Activated T-cell treated with anti-CD3 and anti-CD28 coated beads, Interleukin-2, amount 50 U/mL, for 24 hours (primary cell): ENCODE measurements at places on chromosomes 1 and 21.

DNA sequence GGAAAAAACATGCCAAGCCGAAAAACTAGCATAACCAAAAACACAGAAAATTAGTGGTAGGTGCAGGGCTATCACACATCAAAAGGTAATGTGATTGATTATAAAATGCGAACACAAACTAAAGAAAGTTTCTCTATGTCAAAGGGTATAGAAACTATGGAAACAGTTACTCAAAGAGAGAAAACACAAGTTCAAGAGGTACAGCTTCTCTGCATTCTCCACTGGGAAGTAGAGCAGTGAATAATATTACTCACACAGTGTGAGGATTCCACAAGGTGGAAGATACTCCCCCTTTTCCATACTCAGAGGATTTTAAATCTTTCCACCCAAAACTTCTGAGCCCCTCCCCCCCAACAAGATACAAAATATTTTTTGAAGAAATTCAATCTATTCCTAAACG, 18.6 kb downstream of the AKT3 start:
- H3K27me3 ChIP-seq = no peaks in the 10 kb centered on the region
- H3K27ac ChIP-seq = peak overlapping the region; percentile 73

DNA sequence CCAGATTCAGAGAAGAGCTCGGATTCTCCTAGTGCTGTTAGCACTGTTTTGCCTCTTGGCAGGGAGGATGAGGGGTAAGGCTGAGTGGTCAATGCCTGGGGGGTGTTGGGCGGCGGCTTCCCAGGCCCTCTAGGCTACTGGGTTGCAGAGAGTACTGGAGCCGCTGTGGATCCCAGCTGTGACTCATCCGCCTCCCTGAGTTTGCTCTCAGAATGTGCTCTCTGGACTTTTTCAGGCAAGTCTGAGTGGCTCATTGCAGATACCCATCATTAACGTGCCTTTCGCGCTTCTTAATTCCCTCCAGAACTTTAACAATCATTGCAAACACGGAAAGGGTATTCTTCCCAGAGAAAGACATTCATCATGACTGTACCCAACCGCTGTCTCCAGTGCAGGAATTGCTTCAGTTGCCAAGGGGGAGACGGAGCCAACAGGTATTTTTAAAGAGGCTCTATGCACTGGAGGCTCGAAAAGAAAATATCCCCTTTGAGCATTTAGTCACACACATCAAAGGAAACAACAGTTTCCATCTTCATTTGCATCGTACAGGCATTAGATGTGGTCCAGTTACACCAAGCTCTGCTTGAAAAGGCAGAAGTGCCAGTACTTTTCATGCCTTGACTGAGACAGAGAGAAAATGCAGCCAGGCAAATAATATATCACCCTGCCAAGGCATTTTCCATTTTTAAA, 14.4 kb upstream of the CAMTA1 start:
- H3K4me3 ChIP-seq = no peak overlapping the region
- DNase-seq = no peak
- no peaks in the 10 kb centered on the region for H3K36me3 ChIP-seq

DNA sequence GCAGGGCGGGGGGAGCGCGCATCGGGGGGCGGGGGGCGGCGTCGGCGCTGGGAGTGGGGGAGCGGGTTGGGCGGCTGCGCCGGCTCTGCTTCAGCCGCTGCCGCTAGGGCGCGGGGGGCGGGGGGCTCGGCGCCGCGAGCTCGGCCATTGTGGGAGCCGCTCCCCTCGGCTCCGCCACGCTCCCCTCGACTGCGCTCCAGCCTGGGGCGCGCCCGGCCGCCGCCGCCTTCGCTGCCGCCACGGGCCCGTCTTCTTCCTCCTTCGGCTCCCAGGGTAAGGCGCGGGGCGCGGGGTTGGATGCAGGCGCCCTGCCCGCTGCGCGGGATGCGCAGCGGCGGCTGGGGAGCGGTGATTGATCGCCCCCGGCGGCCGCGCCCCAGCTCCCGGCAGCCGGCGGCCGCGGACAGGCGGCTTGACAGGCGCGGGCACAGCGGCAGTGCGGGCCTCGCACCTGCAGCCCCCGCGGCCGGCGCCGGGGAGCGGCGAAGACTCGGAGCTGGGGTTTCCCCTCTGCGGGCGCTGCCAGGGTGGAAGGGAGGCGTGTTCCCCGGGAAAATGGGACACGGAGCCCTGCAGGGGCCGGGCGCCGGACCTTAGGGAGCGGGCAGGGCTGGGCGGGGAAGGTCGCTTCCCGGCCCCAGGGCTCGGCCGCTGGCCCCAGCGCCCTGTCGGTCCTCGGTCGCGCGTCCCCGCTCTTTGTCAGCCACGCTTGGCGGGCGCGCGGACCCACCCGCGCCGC, 55.3 kb downstream of the NDUFS5 start:
- H3K4me1 ChIP-seq = peaks cover 8% of the 10 kb centered on the region
- peak; percentile 53 for DNase-seq
- no peak overlapping the region for H3K27ac ChIP-seq
- H3K36me3 ChIP-seq = no peaks in the 10 kb centered on the region
- H3K27me3 ChIP-seq = peaks cover 41% of the 10 kb centered on the region

DNA sequence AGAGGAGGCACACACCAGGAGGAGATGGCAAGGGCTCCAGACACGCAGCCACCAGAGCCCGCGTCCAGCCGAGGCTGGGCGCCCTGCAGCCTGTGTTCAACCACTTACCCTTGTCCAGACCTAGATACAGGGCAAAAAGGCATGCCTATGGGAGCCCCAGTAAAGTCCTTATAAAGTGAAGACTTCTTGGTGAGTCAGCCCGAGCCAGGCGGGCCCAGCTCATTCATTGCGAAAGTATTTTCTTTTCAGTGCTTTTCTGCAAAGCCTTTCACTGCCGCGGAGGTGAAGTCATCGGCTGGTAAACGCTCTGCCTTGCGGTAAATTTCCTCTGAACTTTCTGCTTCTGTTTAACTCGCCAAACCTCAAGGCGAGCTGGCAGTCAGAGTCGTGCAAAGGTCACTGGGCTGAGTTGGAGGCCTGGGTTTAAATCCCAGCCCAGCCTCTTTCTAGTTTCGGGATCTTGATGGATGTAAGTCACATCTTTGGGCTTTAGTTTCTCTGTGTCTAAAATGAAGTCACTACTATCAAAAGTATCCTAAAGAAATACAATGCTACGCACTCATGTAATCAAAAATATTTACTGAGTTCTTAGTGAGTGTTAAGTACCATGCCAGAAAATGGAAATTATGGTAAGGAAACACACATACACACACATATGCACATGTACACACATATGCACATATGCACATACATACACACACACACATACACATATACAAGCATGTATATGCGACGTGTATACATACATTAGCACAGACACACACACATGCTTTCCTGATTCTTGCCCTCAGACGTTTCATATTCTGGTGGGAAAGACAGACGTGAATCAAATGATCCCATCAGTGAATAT, 54.7 kb upstream of the IFFO2 start:
- peak; percentile 82 for DNase-seq
- peaks cover 1% of the 10 kb centered on the region for H3K27me3 ChIP-seq
- H3K36me3 ChIP-seq = no peaks in the 10 kb centered on the region

DNA sequence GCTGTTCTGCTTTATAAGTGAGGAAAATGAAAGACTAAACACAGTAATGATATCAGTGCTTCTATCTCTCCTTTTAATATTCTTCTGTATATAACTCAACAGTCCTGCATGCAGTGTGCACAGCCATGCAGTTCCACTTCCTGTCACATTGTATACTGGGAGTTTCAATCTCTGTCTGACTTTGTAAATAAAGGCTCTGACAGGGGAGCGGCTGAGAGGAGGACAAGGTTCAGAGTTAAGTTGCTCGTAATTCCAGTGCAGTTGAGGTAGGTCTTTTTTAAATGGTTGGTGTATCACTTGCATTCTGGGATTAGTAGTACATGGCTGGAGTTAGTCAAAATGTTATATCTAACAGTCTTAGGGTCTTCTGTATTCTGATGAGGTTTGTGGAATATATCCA, 264.5 kb downstream of the OLFM3 start:
- H3K27ac ChIP-seq = no peak overlapping the region
- no peak overlapping the region for H3K4me3 ChIP-seq
- H3K4me1 ChIP-seq = no peaks in the 10 kb centered on the region
- no peak for DNase-seq
- H3K36me3 ChIP-seq = no peaks in the 10 kb centered on the region

- H3K27ac ChIP-seq = no peak overlapping the region
- H3K4me3 ChIP-seq = no peak overlapping the region
- peak; percentile 25 for DNase-seq
- H3K27me3 ChIP-seq = no peaks in the 10 kb centered on the region
Observed at GRCh38 chr1:227884370-227885134, 63.2 kb downstream of the WNT9A start.

DNA sequence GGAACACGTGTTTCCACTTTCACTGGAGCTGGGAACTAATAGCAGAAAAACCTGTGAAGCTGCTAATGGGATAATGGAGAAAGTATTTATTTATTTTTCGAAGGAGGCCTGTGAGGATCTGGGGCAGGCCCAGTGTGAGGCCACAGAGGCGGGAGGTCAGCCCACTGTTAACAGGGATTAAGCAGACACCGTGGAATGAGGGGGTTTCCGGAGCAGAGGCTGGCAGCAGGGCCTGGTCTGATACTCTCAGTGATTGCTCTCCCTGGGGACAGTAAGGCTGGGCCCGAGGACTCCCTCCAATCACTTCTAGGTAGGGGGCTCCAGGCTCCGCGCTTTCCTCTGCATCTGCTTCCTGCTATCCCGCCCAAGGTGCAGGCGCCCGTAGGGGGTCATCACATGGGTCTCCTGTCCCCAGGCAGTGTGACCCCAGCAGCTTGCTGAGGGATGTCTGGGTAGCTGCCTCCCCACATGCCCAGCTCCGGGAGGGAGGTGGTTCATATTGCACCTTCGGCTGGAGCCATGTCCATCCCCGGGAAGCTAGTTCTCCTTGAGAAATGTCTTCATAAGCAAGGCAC, 28.8 kb upstream of the CDCA8 start:
- DNase-seq = no peak
- H3K27ac ChIP-seq = no peak overlapping the region
- no peaks in the 10 kb centered on the region for H3K4me1 ChIP-seq
- peaks cover 2% of the 10 kb centered on the region for H3K27me3 ChIP-seq
- no peak overlapping the region for H3K4me3 ChIP-seq

GRCh38 chr1:90854397-90854924, 137.4 kb upstream of the BARHL2 start:
- H3K36me3 ChIP-seq = no peaks in the 10 kb centered on the region
- H3K27me3 ChIP-seq = peaks cover 55% of the 10 kb centered on the region
- no peak overlapping the region for H3K27ac ChIP-seq
- H3K4me3 ChIP-seq = no peak overlapping the region
- DNase-seq = no peak
- peaks cover 13% of the 10 kb centered on the region for H3K4me1 ChIP-seq

GRCh38 chr1:4908486-4908885, 254.1 kb downstream of the AJAP1 start:
- no peak overlapping the region for H3K27ac ChIP-seq
- DNase-seq = no peak
- H3K27me3 ChIP-seq = peaks cover 8% of the 10 kb centered on the region
- no peak overlapping the region for H3K4me3 ChIP-seq

DNA sequence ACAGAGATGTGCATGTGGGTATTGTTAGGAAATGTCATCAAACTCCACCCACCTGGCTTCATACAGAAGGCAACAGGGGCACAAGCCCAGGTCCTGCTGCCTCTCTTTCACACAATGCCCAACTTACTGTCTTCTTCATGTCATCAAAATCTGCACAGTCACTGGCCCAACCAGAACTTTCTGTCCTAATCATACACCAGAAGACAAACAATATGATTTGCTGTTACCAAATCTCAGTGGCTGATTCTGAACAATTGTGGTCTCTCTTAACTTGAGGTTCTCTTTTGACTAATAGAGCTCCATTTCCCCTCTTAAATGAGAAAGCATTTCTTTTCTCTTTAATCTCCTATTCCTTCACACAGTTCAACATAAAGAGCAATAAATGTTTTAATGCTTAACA, 7.7 kb downstream of the HSD3B2 start:
- no peak overlapping the region for H3K27ac ChIP-seq
- no peaks in the 10 kb centered on the region for H3K27me3 ChIP-seq
- H3K4me3 ChIP-seq = no peak overlapping the region
- no peaks in the 10 kb centered on the region for H3K4me1 ChIP-seq

DNA sequence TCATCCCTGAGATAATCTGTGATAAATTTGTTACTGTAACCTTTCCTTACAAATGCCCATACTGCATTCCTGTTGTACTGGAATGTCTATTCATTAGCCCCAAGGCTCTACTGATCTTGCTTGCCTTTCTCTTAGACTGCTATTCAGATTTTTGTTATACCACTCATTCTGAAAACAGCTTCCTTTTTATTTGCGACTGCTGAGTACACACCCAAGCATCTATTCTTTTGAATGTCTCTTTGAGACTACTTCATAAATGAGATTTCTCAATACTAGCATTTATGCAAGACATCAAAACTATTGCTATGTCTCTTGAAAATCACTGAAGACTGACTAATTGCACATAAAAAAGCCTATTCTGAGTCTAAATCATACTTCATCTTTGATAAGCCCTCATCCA, 38.6 kb downstream of the DENND1B start:
- no peak overlapping the region for H3K4me3 ChIP-seq
- H3K27me3 ChIP-seq = no peaks in the 10 kb centered on the region
- peaks cover 18% of the 10 kb centered on the region for H3K36me3 ChIP-seq

- H3K27me3 ChIP-seq = no peaks in the 10 kb centered on the region
- no peak overlapping the region for H3K27ac ChIP-seq
- H3K36me3 ChIP-seq = no peaks in the 10 kb centered on the region
- no peak overlapping the region for H3K4me3 ChIP-seq
- H3K4me1 ChIP-seq = peaks cover 16% of the 10 kb centered on the region
Observed at GRCh38 chr1:116170721-116171589, 59.8 kb downstream of the MAB21L3 start.

DNA sequence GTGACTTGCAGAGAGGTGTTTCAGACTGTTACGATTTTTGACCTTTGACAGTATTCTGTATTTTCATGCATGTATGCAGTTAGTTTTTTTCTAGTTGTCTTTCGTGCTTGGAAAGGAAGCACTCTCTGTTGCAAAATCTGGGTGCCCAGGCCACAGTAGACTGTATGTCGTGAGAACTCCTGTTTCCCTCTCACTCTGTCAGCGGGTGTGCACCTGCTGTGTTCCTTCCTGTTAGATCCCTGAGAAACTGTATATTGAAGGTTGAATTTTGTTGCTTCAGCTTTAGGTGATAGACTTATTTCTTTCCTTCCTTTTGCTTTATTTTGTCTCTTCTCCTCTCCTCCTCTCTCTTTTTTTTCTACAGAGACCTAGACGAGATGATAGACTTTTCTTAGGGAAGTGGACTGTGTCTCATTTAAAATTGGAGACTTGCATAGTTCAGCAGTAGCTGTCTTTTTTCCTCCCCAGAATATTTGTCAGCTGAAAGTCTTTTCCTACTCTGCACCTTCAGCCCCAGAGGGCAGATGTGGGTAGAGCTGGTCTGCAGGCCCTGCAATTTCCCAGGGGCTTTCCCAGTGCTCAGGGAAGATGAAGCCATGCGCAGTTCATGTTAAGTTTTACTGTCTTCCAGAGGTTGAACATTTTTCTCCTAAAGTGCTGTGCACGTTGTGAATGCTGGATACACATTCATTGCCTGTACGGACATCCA, 1.4 kb downstream of the TRAPPC10 start:
- H3K4me3 ChIP-seq = peak overlapping the region; percentile 94

GRCh38 chr1:14842361-14842760, 243.9 kb downstream of the KAZN start:
- no peaks in the 10 kb centered on the region for H3K4me1 ChIP-seq
- H3K4me3 ChIP-seq = no peak overlapping the region
- DNase-seq = no peak
- no peak overlapping the region for H3K27ac ChIP-seq

GRCh38 chr1:246519514-246519913, 12.4 kb upstream of the SMYD3 start:
- H3K4me1 ChIP-seq = peaks cover under 1% of the 10 kb centered on the region
- H3K27me3 ChIP-seq = no peaks in the 10 kb centered on the region
- DNase-seq = no peak
- no peaks in the 10 kb centered on the region for H3K36me3 ChIP-seq
- H3K4me3 ChIP-seq = no peak overlapping the region

- H3K27me3 ChIP-seq = no peaks in the 10 kb centered on the region
- no peak for DNase-seq
- H3K27ac ChIP-seq = no peak overlapping the region
- peaks cover 28% of the 10 kb centered on the region for H3K36me3 ChIP-seq
- H3K4me1 ChIP-seq = peaks cover 30% of the 10 kb centered on the region
Observed at GRCh38 chr1:50452700-50453099, 29.5 kb upstream of the DMRTA2 start.
